ENCODE measurements at places on chromosomes 16 and 17.

DNA sequence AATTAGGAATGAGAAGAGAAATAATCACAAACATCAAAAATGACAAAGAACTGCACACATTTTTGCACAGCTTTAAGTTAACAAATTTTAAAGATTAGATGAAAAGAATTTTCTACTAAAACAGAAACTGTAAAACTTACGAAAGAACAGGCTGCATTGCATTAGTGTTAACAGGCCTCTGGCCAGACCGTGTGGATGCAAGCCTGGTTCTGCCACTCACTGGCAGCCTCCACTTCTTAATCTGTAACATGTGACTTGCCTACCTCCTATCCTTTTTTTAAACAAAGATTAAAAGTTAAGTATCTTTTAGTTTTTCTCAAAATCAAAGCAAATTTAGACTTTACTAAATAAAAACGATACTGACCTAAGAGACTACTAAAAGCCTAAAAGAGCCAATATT, 37.5 kb downstream of the CREBBP start:
- DNase-seq: no peak

GRCh38 chr17:41338961-41339485, 11.6 kb downstream of the KRT33A start:
- DNase-seq: peak; percentile 57

GRCh38 chr16:82633964-82634600, 7.3 kb downstream of the CDH13 start:
- no peak for DNase-seq

GRCh38 chr16:53913099-53913870, 209.3 kb downstream of the FTO start:
- DNase-seq: no peak

GRCh38 chr16:83967838-83968305, at the start of gene NECAB2:
Gene NECAB2, plus strand, starts transcription at chr16:83968244. Its CDS starts 405 bp downstream, at chr16:83968649.
- DNase-seq: no peak

DNA sequence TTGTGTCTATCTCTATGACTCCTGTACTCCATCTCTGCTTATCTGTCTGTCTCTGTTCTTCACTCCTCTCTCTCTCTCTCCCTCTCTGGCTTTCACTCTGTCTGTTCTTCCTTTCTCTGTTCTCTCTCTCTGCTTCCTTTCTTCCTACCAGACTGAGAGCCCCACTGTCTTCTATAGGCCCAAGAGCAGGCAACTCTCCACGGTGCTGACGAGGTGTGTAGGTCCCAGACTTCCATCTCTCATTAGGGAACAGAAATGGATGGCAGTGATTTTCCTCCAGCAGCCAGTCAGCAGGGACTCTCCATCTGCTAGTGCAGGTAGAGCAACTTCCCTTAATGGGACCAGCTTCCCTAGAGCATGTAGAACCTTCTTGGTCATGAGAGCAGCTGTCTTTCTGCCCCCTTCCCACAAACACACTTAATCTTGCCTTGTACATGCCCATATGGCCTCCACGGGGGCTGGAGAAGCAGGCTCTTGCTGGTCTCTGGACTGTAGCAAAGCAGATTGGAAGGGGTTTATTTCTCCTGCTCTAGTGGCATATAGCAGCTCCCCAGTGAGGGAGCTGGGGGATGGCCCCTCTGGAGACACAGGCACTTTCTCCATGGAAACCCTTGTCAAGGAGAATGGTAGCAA, 47.8 kb upstream of the NLRP1 start:
- DNase-seq: no peak

DNA sequence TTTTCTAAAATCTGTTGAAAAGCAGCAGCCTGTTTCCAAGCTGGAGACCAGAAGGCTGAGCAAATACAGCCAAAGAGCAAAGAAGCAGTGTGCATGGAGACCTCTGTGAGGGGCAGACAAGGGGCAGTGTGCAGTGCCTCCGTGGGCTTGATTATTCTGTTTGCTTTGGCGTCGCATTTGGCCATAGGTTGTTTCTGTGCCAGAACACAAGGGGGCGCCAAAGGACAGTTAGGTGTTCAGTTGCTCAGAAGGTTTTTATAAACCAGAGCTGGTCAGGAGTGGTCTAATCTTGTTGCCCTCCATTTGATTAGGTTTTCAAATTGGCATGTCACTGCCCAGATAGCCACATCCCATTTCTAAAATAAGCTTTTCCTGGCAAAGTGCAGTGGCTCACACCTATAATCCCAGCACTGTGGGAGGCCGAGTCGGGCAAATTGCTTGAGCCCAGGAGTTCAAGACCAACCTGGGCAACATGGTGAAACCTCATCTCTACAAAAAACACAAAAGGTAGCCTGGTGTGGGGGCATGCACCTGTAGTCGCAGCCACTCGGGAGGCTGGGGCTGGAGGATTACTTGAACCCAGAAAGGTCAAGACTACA, 10.6 kb downstream of the MYH3 start:
- peak; percentile 71 for DNase-seq

DNA sequence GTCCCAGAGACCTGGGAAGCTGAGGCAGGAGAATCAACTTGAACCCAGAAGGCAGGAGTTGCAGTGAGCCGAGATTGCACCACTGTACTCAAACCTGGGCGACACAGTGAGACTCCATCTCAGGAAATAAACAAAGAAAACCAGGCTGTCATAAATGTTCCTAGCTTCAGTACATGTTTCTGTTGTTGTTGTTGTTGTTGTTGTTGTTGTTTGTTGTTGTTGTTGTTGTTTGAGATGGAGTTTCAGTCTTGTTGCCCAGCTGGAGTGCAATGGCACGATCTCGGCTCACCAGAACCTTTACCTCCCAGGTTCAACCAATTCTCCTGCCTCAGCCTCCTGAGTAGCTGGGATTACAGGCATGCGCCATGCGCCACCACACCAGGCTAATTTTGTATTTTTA, 452.5 kb downstream of the HS3ST3B1 start:
- no peak for DNase-seq

DNA sequence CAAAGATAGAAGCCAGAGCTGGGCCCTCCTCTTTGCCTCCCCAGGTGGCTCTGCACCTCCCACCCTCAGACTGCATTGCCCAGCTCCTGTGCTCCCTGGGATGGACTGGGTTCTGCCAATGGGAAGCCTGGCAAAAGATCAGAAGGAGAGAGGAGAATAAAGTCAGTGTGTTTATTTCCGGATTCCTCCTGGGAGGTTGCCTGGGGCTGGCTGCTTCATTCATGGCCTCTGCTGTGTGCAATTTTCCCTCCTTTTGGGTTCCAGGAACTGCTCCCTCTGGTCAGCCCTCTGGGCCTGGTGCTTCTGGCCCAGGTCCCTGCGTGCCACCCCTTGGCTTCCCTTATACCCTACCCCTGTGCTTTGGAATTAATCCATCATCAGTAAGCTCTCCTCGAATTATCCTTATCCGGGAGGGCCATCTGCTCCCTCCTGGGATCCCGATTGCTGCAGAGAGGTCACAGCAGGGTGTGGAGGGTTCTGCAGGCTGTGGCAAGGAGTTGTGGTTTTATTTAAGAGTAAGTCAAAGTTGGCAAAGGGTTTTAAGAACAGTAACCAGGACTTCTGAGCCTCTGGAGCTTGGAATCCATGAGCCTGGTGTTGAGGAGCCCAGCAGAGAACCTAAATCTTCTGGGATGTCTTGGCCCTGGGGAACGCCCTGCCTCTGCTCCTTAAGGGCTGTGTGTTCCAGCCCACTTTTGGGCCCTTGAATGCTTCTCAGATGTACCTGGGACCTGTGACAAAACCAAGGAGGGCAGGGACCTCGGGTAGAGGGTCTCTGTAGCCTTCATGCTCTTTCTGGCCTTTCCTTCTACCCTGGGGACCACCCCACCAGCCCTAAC, 8.2 kb upstream of the MMP2 start:
- no peak for DNase-seq

Measured in T-cell (primary cell).